Pons (tissue), 1 donor: ENCODE measurements at places on chromosomes 12 and 14.
A peak's percentile ranks its signal among the peaks of the same experiment; 100 is the strongest.

DNA sequence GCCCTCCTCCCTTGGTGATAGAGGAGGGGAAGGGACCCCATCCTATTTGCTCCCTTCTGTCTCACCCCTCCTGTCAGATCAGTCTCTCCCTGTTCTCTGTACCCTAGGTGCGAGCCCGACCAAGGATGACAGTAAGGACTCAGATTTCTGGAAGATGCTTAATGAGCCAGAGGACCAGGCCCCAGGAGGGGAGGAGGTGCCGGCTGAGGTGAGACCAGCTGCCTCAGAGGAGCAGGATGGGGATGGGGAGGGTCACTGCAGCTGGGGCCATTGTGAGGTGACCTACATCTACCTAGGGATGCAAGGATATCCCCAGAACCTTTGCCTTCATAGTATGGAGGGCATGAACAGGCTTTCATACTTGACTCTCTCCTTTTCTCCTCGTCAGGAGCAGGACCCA lies 22.2 kb downstream of the AGAP2 start:
- no peak for DNase-seq

DNA sequence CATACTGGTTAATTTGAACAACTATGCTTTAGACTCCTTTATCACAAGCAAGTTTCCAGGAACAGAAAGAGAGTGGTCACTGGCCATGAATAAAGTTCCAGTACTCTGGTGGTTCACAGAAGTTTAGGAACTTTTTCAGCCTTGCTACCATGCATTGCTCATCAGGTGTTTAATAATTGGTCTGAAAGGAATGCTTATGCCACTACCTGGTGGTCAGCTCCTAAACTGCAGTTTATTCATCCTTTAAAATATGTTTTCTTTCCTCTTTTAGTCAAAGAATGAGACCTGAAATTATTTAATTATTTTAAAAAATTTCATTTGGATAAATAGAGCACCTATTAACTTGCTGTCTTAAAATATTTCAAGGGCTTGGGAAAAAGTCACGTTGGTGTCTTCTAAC lies 260.1 kb upstream of the OR4E1 start:
- DNase-seq, result no peak

DNA sequence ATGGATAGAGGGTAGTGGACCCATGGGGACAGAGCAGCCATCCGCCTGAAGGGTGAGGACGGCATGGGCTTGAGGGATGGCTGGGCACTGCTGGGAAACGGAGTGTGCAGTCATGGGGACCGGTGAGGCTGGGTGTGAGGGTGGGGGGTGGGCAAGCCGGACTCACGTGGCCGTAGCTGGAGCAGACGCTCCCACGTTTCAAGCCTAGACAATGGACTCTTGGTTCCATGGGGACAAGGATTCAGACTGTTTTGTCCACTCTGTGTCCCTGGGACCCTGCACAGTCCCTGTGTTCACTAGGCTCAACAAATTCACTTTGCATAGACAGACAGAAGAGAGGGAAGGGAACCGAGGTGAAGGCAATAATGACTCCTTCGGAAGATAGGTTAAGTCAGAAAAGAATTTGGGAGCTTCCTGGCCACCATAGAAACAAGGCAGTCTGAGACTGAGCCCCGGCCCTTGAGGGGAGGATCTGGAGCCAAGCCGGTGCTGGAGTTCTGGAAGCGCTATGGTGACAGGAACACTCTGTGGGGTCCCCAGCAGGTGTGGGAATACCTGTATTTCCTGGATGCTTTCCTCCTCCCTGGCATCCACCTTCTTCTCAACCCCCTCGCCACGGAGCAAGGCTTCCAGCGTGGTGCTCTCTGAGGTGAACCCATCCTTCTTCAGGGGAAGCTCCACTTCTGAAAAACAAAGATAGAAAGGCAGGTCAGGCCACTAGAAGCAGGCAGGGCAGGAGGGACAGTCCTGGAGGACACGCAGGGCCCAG lies 162.5 kb downstream of the DPF3 start:
- peak; percentile 70 for DNase-seq

DNA sequence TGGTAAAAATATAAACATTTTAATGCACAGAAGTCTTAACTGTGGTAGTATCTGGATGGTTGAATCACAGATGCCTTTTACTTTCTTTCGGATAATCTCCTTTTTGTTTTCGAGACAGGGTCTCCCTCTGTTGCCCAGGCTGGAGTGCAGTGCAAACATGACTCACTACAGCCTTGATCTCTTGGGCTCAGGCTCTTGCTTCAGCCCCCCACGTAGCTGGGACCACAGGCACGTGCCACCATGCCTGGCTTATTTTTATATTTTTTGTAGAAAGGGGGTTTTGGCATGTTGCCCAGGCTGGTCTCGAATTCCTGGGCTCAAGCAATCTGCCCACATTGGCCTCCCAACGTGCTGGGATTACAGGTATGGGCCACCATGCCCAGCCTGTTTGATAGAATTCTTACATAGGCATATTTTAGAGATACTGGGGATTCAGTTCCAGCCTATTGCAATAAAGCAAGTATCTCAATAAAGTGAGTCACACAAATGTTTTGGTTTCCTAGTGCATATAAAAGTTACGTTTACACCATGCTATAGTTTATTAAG lies 99.2 kb downstream of the SNAPC1 start:
- no peak for DNase-seq

- DNase-seq, result no peak
Measured at GRCh38 chr14:40386433-40386832, 954.2 kb upstream of the FBXO33 start.

- DNase-seq, result no peak
Measured at GRCh38 chr12:102462386-102462785, 18.0 kb downstream of the IGF1 start.

- DNase-seq, result no peak
Measured at GRCh38 chr14:33904609-33905008, 46.3 kb downstream of the EGLN3 start.

DNA sequence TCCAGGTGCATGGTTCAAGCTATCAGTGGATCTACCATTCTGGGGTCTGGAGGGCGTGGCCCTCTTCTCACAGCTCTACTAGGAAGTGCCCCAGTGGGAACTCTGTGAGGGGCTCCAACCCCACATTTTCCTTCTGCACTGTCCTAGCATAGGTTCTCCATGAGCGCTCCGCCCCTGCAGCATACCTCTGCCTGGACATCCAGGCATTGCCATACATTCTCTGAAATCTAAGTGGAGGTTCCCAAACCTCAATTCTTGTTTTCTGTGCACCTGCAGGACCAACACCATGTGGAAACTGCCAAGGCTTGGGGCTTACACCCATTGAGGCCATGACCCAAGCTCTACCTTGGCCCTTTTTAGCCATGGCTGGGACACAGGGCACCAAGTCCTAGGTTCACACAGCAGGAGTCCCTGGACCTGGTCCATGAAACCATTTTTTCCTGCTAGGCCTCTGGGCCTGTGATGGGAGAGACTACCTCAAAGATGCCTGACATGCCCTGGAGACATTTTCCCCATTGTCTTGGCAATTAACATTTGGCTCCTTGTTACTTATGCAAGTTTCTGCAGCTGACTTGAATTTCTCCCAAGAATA lies 76.8 kb downstream of the CRADD start:
- no peak for DNase-seq

DNA sequence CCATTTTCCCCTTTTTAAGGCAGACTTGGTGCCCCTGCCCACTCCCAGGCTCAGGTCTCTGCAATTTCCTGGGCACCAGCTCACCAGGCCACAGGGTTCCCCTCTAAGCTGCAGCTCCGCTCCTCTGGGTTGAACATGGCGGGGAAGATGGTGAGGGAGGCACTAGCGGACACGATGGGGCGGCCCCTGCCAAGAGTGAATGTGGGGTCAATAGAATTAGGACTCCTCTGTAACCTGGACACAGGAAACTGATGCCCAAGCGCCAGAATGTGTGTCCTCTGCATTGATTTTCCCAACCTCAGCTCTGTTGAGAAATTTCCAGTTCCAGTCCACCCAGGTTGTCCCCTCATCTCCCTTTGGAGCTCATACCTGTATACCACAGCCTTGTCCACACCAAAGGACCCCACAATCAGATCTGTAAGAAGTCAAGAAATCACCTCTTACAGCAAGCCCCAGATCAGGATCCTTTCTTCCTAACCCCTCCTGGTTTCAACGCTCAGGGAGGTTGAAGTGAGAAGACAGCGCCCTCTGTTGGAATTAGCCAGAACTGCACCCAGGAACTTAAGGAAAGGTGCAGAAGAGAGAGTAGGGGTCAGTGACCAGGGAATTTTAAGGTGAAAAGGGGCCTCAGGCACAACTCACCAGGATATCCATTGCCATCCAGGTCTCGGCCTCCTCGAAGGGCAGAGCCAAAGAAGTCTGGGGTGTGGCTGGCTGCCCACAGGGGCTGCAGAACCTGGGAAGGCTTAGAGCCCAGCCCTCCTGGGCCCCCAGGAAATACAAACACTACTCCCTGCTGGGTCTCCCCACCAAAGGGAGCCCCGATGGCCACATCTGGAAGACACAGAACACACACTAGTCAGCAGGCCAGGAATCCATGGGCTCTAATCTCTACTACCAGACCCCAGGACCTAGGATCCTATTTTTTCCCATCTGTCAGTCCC lies 14.7 kb downstream of the ITGA5 start:
- no peak for DNase-seq

GRCh38 chr14:105489542-105490266 lies 1.3 kb upstream of the TEDC1 start:
- DNase-seq, result peak; percentile 76

DNA sequence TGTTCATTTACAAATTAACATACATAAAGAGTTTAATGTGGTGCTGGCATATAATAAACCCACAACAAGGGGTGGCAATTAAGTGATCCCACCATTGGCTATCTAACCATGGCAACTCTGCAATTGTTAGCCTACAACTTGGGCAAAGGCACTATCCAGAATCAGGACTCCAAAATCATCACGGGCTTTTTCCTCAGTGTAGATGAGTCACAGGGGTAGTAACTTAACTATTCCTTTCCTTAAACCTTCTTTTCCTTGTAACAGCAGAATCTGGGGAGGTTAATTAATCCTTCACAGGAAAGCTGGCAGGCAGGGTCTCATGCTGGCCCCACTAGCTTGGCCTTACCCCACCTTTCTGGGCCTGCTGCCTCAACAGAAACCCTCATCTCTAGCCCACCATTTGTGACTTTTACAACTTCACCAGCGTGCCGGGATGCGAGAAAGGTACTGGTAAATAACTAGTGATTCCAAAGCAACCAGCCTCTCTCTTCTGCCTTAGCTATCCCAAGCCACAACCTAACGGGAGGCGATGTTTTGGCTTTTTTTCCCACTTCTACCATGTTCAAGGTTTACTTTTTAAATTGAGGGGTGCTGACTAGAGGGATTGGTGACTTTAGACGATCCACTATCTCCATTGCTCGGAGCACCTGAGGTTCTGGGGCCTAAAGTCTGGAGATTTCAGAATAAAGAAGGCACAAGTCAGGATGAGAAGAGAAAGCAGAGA lies 744 bp downstream of the ATP5MC2 start:
- no peak for DNase-seq

- DNase-seq, result no peak
Measured at GRCh38 chr12:57781801-57782200, 786 bp upstream of the TSFM start.

GRCh38 chr12:2376908-2377657 lies 324.3 kb downstream of the CACNA1C start:
- DNase-seq, result no peak

- peak; percentile 71 for DNase-seq
Measured at GRCh38 chr12:54603173-54603814, 14.8 kb upstream of the PPP1R1A start.

DNA sequence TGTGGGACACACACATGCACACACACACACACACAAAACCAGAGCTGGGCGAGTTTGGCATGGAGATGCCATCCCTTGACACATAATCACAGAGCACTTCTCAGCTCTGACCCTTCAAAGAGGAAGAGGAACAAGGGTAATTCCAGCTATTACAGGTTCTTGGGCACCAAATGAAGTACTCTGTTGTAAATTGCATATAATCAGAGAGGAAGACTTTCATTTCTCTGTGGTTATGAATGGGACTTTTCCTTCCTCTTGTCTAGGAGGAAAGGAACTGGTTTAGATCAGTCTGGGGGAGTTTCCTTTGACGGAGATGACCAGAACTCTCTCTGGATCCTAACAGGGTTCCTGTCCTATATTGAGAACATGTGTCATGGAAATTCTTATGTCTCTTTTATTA lies 26.4 kb upstream of the FGF6 start:
- DNase-seq, result peak; percentile 6

- DNase-seq, result peak; percentile 71
Measured at GRCh38 chr14:21852061-21852664, 178.5 kb upstream of the OR4E1 start.
